ENCODE measurements at places on chromosomes 3 and 15.

DNA sequence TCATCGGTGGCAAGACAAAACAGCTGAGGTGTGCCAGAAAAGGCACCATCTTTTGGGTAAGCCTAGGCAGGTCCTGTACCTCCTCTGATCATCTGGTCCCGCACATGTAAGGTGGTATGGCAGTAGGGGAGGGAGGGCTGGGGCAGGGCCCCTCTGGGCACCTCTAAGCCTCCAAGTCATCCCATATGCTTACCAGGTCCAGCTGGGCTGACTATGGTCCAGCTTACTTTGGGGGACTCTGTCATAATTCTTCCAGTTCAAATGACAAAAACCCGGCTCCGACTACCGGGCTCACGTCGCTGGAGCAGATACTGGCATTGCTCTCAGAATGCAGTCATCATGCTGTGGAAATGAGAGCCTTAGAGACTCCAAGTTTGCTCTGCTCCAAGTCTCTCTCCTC is 1.9 kb upstream of the RAB6B start:
- no peak for DNase-seq

DNA sequence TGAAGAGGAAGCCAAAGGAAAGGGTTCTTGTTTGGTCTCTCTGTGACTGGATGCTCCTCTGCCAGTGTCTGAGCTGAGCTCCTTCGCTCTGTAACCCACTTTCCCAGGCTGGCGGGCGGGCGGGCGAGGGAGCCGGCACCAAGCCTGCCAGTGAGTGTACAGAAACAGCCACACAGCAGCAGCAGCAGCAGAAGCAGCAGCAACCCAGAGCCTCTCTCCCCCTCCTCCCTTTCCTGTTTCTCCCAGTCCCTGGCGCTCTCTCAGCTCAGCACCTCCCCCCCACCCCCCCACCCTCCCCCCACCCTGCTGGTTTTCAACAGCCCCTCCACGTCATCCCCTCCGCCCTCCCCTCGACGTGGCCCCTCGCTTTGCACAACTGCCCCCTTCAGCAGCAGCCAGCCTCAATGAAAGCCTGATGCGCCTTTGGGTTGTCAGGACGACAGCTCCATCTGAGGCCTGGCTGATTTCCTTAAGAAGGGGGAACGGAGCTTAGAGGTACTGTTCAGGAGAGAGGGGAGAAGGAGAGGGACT is at the start of gene LSAMP:
TSS of gene LSAMP (minus strand) at position 177 of the 531 bp plus-strand sequence.
- peak; percentile 92 for DNase-seq

- DNase-seq = no peak
Measured at GRCh38 chr3:18964640-18965039, 183.7 kb upstream of the KCNH8 start.

DNA sequence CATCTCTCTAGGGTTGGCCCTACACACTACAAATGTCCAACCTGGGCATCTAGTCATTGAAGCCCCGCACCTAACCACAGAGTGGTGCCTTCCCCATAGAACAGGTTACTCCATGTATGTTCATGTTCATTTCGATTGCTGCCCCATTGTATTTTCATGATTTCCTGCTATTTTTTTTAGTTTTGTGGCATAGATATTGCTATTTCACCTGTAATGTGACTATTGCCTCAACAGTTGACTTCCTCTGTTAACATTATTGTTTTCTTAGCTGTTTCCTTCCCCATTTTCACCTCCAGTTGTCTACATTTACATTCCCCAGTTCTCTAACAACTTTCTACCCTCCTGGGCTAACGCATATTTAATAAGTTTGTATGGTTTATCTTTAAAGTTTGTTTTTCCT is 137.7 kb upstream of the RBMS3 start:
- no peak for DNase-seq

DNA sequence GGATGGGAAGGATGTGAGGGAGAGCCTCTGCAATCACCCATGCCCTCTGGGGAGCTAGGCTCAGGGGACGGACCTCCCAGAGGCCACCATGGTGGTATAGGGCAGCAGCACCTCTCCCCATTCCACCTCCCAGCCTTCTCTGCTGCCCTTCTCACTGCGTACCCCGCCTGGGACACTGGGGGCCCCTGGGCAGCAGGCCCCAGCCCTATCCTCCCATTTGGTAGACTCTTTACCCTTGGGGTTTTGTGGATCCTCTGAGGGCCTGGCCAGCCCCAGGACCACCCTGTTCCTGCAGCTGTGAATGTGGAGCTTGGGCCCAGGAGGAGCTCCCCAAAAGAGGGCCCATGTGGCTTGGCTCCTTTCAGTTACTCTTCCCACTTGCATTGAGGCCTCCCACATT is 131.9 kb downstream of the DNAJB8 start:
- no peak for DNase-seq

DNA sequence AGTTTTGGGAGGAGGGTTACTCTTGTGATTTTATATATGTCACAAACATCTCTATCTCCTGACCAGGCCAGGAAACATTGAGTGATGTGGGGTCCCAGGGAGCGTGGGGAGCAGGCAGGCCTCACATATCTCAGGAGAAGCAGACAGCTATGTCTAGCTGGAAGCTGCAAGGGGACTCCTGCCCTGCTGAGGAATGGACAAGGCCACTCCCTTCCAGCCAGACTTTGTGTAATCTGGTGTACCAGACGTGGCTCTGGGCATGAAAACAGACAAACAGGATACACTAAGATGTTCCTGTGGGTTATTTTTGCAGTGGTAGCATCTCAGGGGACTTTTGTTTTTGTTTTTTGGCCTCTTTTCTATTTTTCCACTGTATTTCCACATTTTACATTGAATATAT is 23.2 kb downstream of the CYP8B1 start:
- DNase-seq = peak; percentile 12

DNA sequence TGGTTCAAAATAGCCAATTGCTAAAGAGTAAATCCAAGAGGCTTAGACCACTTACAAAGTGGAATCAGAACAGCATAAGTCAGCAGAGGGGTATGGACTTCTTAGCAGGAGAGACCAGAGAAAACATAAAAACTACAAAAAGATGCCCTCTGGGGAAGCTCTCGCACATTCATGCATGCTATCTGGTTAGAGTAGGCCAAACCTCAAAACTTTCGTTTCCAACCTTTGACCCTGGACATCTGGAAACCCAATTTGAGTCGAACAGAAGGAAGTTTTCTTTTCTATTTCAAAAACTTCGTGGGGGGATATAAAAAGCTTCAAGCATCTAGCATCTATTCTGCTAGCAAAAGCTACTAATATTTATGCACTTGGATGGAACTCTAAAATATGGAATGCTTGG is 523.9 kb upstream of the AGTR1 start:
- no peak for DNase-seq

DNA sequence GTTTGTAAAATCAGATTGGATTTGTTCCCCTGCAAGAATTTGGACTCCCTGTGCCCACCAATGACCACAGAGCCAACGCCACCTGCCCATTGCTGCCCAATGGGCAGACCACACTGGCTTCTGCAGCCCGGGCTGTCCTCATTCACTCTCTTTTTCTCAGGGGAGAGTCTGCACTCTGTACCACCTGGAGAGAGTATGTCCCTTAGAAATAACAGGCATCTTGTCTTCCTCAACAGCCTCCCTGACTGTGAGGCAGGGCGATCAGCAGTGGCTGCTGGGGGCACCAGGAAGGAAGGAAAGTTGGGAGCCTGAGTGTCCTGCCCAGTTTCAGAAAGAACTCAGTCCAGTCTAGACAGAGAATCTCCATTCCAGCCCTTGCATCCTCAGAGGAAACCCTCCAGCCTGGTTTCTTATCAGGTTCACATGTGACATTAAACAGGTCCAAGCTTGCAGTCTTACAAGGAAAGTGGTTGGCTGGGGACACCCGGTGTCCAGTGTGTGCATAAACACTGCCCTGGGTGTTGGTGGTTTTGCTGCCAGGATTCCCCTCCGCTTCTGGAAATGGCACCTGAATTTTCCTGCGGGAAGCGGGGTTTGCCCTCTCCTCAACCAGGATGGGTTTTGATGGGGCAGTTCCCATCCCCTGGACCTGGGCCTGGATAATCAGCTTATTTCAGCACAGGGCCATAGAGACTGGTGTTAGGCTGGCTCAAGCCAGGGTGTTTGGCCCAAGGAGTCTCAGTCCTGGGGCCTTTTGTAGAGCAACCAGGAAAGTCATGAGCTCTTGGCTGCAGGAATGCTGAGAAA is 37.2 kb downstream of the SSUH2 start:
- DNase-seq = peak; percentile 80

DNA sequence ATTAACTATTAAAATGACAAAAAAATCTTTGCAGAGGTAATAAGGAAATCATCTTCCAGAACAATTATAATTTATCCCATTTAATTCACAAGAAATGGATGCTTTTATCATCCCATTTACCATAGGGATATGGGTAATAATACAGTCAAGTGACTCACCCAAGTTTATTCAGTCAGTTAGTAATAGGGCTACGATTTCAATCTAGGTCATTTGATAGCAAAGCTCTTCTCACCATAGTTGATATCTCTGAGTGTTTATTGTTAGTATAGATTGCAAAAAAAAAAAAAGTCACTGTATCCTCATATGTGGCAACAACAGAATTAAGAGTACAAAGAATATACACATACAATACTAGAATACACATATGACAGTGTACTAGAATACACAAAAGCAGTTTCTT is 797.1 kb downstream of the ROBO1 start:
- DNase-seq = no peak

GRCh38 chr3:132368962-132369361 is 48.3 kb upstream of the DNAJC13 start:
- DNase-seq = no peak

DNA sequence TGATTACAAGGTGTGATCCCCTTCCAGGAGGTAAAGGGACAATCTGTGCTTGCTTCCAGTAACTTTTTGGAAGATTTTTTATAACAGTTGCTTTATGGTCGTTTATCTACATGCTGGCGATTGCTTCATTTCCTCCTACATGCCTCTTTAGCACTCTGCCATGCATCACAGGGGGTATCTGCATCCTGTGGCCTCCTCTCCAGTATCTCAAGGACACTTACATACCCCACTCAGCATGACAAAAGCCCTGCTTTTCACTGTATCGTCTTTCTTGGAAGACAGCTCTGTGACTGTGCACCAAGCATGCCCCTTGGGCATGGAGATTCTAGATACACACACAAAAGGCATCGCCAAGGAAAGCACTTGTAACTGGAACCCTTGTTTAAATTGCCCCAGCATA is 25.3 kb downstream of the CAPN3 start:
- no peak for DNase-seq

DNA sequence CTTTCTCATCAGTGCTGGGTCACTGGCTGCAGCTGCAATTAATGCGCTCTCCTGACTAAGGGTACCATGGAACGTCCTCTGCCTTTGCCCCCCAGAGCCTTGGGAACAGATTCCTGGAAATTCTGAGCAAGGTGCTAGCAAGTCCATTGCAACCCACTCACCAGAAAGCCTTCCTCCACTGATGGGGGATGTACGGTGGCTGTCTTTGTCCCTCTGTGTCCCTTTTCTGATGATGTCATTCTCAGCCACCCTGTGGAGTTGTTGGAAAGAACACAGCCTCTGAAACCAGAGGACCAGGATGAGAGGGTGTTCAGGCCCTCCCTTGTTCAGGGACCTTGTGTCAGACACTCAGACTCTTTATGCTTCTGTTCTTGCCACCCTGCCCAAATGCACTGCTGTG is 38.1 kb upstream of the ZBTB38 start:
- peak; percentile 83 for DNase-seq

DNA sequence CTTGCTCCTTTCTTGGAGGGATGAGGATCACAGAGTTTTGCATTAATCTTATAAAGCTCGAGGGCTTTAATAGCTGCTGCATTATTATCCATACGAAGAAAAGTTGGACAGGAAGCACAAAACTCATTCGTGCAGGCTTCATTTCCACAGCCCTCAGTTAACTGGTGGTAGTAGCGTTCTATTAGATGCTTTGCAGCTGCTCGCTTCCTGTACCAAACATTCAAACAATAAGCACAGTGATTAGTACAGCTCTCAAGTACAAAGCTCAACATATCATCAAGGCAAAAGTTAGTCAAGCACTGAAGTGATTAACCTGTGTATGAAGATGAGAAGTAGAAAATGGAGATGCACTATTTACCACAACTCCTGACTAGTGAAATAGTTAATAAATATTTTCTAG is 63.3 kb downstream of the UBE3A start:
- DNase-seq = no peak

DNA sequence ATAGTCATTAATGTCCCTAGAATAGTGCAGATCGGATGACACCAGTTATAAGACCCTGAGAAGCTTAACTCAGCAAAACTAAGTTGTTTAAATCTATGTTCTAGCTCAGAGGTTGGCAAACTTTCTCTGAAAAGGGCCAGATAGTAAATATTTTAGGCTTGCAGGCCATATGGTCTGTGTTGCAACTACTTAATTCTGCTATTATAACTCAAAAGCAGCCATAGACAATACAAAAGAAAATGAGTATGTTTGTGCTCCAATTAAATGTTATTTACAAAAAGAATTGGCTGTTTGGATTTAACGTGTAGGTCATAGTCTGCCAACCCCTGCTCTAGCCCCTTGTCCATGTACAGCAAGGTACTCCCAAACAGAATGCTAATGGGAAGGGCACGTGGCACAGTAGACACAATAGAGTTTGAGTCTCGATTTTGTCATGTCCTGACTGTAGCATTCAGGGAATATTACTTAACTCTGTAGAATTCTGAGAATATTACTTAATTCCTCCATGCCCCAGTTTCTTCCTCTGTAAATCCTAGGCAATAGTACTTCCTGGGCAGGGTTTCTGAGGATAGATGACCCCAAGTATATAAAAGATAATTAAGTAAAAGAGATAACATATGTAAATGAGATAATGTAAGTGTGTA is 70.5 kb upstream of the ATP2C1 start:
- no peak for DNase-seq

- no peak for DNase-seq
Measured at GRCh38 chr15:29880341-29880740, 58.1 kb upstream of the TJP1 start.
